ENCODE measurements at places on chromosomes 1 and 21.

- no peak for DNase-seq
Observed at GRCh38 chr1:63795455-63795854, 21.6 kb downstream of the ROR1 start.

DNA sequence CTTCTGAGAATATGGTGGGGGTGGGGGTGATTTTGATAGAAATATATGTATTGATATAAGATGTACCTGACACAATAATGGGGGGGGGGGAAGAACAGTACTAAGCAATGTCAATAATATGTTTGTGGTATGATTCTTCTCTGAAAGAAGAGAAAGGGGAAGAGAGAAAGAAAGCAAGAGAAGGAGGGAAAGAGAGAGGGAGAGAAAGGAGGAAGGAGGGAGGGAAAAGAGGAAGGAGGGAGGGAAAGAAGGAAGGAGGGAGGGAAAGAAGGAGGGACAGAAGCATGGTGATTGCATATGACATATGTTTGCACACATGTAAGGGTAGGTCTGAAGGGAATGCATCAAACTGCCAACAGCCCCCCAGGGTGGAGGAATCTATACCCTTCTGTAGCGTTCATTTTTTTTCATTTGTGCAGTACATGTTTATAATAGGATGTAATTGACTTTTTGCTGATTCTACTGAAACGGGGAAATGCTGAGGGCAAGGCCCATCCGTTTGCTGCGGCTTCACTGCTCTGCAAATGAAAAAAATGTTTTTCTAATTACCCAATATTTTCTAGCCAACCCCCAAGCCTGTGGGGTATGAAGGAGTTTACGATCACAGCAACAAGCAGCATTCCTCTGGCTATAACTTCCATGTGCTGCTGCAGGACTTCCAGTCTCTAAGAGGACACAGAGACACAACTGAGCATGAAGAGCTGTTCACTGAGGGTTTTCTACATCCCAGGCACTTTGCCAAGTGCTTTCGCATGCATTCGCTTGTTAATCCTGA is 119.3 kb upstream of the ZC3H12A start:
- DNase-seq, result no peak

DNA sequence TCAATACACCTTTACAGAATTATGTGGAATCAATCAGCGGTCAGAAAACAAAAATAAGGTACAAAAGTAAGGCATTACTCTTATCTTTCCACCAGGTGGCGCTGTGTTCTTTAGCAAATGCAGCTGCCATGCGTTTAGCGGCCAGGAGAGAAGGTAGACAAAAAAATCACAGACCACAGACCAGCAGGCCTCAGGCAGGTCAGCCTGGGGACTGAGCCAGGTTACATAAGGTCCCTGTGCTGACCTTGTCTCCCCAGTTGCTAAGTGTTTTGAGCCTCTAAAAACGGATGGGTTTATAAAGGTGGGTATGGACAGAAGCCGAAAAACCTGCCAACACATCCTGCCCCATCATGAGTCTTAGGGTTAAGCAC is 2.8 kb downstream of the RGS16 start:
- peak; percentile 79 for DNase-seq

DNA sequence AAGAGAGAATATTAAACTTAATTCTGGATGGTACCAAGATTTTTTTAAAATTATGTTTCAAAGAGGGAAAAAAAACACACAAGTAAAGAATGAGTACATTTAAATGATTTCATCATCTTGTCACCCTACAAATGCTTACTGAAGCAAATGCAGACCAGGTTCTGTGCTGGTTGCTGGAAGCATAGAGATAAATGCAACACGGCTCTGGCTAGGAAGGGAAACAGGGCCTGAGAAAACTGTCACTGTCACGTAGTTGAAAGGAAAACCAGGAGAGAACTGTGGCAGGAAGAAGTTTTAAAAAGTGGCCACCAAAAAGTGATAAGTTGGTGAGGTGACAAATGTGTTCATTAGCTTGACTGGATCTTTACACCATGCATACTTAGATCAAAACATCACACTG is 336.9 kb upstream of the NFIA start:
- DNase-seq, result no peak

DNA sequence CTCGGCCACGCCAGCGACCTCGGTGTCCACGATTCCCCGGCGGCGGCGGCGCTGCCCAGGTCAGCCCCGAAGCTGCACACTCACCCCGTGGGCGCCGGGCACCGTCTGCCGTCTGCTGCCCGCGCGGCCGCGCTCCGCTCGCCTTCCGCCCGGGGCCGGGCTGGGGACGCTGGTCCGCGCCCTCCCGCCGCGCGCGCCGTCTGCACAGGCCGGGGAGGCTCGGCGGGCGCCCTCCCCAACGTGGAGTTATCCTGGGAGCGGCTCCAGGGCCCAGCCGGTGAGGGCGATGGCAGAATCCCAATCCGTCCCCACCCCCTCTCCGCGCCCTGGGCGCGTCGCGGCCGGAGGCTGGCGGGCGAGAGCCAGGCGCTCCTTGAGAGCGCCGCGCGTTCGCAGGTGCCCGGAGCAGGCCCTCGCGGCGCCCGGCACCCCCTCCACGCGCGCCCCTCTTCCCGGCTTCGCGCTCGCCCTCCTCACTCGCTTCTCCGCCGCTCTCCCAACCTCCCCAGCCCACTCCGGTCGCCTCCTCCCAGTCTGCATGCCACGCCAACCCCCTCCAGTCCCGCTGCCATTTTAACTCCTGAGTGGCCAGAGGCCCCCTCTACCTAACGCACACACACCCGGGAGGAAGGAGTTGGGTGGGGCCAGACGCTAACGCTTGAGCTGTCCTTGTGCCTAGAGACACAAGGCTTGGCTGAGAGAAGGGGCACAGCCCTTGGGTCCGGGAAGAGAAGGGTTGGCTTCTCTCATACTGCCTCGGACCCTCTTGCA is at the start of gene LRRN2:
TSS of gene LRRN2 (minus strand) at position 503 of the 771 bp plus-strand sequence. CDS start 65,746 bp downstream, outside the sequence.
- DNase-seq, result peak; percentile 44

GRCh38 chr1:185694081-185694480 is 40.1 kb upstream of the HMCN1 start:
- no peak for DNase-seq

DNA sequence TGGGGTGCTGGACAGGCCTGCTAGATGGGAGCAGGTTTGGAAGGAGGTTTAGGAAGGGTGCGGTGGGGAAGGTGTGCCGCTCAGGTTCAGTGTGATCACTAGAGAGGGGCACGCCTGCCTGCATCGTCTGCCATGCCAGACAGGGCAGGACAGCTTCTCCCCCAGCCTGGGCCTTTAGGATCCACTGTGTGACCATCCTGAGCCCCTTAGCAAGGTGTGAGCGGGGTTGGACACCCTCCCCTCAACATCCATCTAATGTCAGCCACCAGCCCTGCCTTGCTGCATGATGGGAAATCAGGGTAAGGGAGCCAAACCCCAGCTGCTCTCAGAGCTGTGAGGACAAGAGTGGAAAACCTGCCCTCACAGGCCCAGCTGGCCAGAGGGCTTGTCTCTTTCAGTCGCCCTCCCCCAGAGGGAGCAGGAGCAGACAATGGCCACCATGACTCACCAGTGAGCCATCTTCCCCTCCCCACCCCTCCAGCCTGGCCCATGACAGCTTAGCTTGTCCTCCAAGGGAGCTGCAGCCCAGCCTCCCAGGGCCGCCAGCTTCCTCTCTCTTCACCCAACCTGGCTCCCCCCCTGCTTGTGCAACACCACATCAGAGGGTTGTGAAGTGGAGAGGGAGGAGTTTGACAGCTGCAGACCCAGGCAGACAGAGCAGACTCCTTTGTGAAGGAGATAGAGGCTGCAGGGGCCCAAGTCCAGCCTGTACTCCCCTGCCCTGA is 37.0 kb downstream of the NUAK2 start:
- peak; percentile 97 for DNase-seq

DNA sequence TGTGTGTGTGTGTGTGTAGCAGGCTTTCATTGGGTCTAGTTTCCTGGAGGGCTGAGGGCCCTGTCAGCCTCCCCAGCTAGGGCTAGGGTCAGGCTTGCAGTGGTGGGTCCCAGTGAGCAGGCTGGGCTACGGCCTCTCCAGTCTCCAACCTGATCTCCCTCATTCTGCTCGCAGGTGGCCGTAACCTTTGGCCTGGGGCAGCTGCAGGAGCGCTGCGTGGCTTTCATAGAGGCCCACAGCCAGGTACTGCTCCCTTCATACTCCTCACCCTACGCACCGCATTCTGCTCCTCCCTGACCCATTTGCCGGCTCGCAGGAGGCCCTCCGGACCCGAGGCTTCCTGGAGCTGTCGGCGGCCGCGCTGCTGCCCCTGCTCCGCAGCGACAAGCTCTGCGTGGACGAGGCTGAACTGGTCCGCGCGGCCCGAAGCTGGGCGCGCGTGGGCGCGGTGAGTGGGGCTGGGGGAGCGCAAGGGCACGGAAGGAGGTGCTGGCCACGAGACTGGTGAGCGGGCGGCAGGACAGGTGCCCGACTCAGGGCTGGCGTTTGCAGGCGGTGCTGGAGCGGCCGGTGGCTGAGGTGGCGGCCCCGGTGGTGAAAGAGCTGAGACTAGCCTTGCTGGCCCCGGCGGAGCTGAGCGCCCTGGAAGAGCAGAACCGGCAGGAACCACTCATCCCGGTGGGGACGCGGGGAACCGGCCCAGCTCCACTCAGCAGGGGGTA is 4.7 kb downstream of the BTBD19 start:
- peak; percentile 57 for DNase-seq
